ENCODE measurements at places on chromosomes 12 and 14. TPM values are rescaled to one million over a fixed set of nuclear protein-coding genes. Genes with fewer than 3 reads are reported as not detected.

GRCh38 chr14:28704153-28704552 lies 62.4 kb upstream of the FOXG1 start:
- no peak for DNase-seq

DNA sequence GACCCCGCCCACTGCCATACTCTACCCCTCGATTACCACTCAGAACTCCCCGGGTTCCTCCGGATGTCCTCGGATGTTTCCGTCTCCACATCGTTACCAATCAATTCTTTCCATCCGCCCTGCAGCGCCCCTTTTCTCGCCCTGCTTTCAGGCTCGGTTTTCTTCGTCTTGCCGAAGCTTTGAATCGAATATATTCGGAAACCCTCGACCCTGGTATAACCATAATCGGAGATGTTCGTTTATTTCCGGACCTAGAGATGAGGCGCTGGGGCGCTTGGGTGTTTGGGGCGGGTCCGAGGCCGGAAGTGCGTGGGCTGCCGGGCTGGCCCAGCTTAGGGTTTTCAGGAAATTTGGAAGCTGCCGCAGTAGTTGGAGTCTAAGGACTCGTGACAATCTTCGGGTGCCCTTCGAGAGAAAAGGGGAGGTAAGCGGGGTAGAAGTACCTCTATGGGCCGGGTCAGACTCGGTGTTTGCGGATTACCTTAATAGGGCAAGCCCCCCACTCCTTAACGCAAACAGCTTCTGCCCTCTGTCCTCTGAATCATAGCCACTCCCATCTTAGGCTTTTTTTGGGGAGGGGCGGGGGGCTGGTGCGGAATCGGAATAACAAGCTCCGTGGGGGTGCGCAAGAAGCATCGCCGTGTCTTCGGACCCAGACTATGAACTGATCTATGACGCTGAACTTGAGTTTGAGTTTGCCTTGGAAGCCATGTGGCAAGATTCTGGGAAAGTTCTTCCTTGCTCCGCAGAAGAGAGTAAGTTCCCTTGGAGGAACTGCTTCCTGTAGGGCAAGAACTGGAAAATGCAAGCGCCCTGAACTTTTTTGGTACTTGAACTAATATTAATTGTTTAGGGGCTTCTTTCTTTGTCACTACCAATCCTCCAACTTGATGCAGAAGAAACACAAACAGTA lies at the start of gene C14orf119:
Gene C14orf119 (plus strand): TSS at position 310 of the 913 bp plus-strand sequence. CDS start 2,154 bp downstream, outside the sequence.
- peak; percentile 100 for DNase-seq

- no peak for DNase-seq
Measured at GRCh38 chr12:66629138-66629870, 49.6 kb downstream of the GRIP1 start.

DNA sequence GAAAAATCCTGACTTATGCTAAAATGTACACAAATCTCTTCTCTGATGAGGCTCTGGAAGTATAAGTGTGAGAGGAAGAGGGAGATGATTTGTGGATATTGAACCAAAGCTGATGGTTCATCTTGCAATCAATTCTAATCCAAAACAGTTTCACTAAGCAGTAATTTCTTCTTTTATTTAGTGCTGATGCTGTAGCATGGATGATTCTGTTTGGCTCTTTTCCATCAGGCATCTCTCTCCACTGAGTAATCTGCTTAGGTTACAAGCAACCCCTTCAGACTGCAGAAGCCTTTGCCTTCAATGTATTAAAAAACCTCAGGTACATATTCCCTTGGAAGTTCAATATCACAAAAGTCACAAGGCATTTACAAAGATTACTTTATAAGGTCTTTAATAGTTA lies 159.1 kb upstream of the CCDC198 start:
- no peak for DNase-seq

DNA sequence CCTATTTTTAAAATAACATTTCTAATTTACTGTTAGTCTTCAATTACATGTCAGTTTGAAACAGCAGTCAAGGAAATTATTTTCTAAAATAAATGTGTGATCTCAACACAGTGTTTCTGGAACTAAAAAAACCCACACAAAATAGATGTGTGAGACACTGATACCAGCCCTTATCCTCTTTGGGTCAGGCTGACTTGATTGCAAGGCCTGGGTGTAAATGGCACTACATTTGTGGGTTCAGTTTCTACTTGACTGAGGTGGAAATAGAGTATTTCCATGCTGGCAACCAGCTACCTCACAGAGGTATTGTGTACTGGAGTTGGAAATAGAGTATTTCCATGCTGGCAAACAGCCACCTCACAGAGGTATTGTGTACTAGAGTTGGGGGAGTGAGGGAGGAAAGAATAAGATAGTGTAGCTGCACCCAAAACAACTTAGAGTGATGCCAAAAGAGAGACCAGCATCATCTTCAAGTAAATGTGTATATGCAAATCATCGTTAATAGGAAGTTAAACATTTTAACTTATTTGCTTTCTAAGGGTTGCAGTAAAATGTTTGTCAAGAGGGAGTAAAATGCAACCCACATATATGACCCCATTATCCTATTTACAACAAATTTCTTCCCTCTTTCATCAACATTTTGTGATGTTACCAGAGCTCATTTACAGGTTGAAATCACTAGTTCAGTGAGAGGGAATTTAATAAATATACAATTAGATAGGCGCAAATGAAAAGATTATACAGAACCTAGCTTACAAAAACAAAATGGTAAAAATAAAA lies 10.7 kb upstream of the LYZ start:
- no peak for DNase-seq

- no peak for DNase-seq
Measured at GRCh38 chr12:65986047-65986446, 144.5 kb downstream of the LLPH start.

- DNase-seq = peak; percentile 11
Measured at GRCh38 chr14:64734990-64735389, 30.8 kb downstream of the PLEKHG3 start.

GRCh38 chr12:101698800-101699347 lies 1.4 kb downstream of the CHPT1 start:
- DNase-seq = no peak

- DNase-seq = no peak
Measured at GRCh38 chr12:116538076-116538591, 21.0 kb upstream of the MAP1LC3B2 start.

DNA sequence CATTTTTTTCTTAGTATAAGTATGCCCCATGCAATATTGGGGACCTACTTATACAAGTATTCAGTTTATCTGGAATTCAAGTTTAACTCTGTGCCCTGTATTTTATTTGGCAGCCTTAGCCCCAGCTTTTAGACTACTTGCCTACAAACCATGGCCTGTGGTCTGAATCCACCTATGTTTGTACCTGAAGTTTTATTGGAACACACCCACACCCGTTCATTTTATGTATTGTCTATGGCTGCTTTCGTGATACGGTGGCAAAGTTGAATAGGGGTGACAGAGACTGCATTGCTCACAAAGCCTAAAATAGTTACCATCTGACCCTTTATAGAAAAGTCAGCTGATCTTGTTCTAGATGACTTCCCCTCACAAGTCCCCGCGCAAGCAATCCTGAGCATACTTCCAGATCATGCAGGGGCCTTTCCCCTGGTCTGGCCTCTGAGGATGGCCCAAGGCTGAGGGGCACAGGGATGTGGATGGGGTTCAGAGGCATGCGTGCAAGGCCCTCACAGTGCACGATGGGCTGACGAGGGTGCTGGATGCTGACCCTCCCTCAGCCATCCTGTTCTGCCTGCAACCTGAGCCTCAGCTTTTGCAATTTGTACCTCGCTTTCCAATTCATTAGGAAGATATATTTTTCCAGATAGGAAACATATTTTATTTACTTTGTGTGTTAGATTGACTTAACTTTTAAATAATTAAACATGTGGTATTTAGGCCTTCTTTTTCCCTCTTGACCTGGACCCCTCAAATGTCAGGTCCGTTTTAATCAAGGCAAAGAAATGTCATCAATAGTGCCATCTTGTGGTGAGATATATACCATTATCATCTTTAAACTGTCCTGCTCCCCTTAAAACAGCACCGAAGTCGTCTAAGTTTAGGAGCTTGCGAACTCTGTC lies 527.3 kb upstream of the CCDC196 start:
- no peak for DNase-seq

DNA sequence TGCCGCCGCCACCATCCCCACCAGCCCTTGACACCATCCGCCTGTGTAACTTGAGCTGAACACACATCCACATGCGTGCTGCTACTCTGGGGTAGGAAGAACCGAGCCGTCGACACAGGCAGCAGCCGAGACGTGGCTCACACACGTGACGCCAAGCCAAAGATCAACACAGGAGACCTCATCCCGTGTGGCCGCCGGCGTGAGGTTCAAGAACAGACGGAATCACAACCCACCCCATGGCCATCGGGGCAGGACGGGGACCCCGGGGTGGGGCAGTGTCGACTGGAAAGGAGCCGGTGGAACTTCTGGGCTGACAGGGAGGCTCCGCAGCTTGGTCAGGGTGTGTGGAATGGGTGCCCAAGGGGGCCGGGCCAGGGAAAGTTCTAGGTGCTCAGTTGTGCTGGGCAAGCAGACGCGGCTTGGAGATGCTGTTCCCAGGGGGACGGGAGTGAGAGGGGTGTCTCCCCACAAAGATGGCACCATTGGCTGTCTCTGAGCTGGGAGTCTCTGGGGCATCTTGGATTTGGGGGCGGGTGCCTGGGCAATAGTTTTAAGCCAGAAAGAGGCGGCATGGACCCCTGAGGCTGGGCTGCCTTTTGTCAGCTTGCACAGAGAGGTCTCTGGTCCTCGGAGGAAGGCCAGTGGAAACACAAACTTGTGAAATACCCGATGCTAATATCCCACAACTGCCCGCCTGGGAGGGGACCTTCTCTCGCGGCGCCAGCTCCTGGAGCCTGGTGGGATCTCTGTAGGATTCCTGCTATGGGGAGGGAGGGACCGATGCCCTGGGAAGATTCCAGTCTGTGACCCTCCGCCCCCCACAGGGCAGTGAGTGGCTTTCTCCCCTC lies 41.8 kb downstream of the GALNT9 start:
- DNase-seq = no peak

GRCh38 chr14:103772078-103772712 lies 56.6 kb downstream of the ZFYVE21 start:
- no peak for DNase-seq

ATL1 gene
- total RNA-seq = 1.6 TPM

LMO3 gene
- 1.5 TPM for total RNA-seq

Measured in left ventricle myocardium inferior (tissue), 1 donor.